ENCODE measurements at places on chromosomes 3 and 15.

- DNase-seq, result no peak
Observed at GRCh38 chr15:43541785-43542184, 24.4 kb downstream of the MAP1A start.

- no peak for DNase-seq
Observed at GRCh38 chr3:17330660-17331059, 411.8 kb downstream of the TBC1D5 start.

- DNase-seq, result no peak
Observed at GRCh38 chr15:68023307-68024101, 30.6 kb upstream of the PIAS1 start.

- peak; percentile 74 for DNase-seq
Observed at GRCh38 chr15:38226608-38227266, 25.9 kb upstream of the SPRED1 start.

GRCh38 chr3:105013657-105014056 lies 353.1 kb upstream of the ALCAM start:
- no peak for DNase-seq

DNA sequence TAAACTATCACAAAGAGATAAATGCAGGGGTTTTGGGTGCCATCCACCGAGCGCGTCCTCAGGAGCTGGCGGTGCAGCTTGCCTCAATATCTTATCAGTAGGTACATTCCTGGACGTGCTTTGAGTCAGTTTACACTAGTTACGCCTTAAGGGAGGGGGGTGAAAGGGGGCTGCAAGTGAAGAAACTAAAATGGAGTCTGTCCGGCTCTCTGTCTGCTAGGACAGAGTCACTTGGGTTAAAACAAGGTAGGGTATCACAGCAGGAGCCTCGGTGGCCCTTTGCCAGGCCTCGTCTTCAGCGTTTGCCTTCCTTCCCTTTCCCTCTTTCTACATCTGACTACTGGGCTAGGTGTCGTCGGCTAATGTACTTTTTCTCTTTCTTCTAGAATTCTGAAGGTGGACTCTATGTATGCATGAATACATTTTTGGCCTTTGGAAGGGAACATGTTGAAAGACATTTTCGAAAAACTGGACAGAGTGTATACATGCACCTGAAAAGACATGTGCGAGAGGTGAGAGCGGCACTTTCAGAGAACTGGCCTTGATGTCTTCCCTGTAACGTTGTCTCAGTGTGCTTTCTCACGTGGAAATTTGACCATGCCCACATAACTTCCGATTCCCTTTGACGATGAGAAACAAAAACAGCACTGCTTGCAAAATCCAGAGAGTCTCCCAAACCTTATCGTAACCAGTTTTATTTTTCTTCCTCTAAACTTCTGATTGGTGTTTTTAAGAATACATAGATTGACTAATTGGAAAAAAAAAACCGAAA lies 28.8 kb downstream of the USP13 start:
- DNase-seq, result no peak

- DNase-seq, result no peak
Observed at GRCh38 chr3:69774029-69774428, 34.8 kb downstream of the MITF start.

DNA sequence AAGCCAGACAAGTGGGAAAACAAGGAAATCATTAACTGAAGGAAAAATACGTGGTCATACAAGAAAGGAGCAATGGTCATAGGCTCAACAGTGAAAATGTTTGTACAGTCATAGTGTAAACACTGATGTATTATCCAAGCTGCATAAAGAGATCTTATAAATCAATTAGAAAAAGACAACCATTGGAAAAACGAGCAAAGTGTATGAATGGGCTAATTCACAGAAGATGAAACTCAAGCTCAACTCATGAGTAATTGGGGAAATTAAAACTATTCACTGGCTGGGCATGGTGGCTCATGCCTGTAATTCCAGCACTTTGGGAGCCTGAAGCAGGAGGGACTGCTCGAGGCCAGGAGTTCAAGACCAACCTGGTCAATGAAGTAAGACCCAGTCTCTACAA lies 6.4 kb upstream of the IGF2BP2 start:
- DNase-seq, result no peak

DNA sequence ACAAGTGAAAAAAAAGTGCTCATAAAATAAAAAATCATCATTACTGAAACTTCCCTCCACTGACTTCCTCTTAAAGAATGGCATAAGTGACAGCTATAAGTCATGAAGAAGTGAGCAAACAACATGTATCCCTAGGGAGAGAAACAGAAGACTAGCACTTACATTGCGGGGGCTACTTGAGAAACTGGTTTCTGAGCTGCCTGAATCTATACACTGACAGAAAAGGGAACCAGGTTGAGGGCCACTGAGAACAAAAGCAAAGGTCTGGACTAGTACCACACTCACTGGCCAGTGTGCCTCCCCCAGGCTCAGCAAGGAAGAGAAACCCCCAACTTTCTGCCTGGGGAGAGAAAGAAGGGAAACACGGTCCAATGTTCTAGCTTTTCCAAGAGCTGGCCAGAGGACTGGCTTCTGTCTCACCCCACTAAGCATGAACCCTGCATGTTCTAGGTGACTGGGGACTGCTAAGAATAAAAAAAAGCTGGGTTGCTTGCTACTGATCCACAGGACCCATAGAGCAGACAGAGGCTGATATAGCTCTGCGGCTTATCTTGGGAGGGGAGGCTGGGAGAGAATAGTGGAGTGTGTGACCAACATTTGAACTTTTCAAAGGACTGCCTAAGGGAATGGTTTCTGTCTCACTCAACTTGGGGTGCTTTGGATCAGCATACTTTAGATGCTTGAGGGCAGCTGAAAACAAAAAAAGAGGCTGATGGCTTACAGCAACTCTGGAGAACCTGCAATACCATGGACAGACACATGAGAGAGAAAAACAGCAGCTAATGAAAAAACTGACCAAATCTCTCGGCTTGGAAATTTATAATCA lies 8.1 kb downstream of the RAD18 start:
- no peak for DNase-seq

Measured in epithelial cell of prostate (primary cell).